ENCODE measurements at places on chromosomes 11 and 22.

DNA sequence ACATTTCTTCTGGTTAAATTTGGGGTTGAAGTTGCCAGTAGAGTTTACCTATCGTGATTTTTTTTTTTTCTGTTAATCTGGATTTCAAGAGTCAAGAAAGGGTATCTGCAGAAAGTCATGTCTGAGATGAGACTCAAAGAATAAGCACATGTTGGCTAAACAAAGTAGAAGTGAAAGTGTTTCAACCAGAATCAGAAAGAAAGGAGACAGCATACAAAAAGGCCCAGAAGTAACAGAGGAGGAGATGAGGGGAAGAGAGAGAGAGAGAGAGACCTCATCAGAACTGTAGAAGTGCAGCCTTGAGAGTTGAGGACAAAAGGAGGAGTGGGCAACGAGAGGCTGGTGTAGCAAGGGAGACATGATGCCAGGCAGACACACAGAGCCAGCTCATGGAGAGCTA lies 54.9 kb downstream of the SVIP start:
- no peak for DNase-seq

DNA sequence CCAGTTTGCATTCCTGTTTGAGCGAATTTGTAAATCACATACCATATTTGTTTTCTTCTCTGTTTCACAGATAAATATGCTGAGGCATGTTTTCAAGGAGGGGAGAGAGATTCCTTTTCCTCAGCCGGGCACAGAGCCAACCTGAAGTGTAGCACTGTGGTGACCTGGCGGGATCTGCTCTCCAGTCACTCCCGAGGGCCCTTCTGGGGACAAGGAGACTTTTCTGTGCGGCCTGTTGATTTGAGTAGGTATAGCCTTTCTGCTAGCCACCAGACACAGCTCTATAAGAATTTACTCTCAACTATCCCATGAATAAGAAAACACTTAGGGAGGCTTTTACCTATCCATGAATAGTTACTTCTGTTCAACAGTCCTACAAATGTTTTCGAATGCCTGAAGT lies 63.5 kb upstream of the FDX1 start:
- no peak for DNase-seq

GRCh38 chr11:27354359-27354965 lies 8.6 kb downstream of the CCDC34 start:
- DNase-seq, result no peak

- no peak for DNase-seq
Observed at GRCh38 chr11:18347471-18348125, 25.2 kb downstream of the GTF2H1 start.

GRCh38 chr11:78100261-78100660 lies 20.6 kb upstream of the NDUFC2 start:
- no peak for DNase-seq

DNA sequence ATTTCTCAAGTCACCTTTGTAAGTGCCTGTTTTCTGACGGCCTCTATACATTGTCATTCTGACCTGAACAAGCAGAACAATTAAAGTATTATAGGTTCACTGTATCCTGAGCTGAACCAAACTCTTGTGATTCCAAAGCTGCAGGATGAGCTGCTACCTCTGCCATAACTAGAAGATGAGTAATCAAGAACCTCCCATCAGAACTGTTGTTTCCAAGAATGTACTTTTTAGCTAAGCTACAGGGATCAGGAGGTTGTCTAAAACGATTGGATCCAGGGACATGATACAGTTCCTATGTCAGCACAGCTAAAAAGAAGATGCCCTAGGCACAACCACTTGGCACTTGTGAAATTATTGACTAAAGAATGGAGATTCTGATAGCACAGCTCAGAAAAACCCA lies 288.4 kb upstream of the CCDC90B start:
- no peak for DNase-seq

- no peak for DNase-seq
Observed at GRCh38 chr11:100791860-100792259, 104.8 kb downstream of the ARHGAP42 start.

GRCh38 chr11:133903056-133903455 lies 53.7 kb downstream of the IGSF9B start:
- DNase-seq, result no peak

- DNase-seq, result no peak
Observed at GRCh38 chr11:121723246-121723741, 270.5 kb upstream of the SORL1-AS1 start.

DNA sequence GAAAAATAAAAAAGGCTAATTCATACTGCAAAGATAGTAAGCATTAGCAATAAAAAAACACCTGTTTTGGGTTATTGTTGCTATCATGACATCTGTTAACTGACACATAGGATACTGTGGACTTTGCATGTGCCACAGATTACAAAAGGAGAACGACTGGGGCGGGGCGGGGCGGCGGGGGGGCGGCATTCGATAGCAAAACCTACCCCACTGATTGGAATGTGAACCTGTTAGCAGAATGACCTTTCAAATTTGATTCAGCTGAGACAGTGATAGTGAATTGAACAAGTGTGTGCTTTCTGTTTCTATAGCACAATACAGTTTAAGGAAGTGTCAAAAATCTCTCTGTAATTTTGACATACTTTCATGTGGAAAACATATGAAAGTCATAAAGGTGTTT lies 14.9 kb downstream of the MMP20 start:
- no peak for DNase-seq

GRCh38 chr22:20430101-20430719 lies 7.4 kb downstream of the SCARF2 start:
- DNase-seq, result no peak

DNA sequence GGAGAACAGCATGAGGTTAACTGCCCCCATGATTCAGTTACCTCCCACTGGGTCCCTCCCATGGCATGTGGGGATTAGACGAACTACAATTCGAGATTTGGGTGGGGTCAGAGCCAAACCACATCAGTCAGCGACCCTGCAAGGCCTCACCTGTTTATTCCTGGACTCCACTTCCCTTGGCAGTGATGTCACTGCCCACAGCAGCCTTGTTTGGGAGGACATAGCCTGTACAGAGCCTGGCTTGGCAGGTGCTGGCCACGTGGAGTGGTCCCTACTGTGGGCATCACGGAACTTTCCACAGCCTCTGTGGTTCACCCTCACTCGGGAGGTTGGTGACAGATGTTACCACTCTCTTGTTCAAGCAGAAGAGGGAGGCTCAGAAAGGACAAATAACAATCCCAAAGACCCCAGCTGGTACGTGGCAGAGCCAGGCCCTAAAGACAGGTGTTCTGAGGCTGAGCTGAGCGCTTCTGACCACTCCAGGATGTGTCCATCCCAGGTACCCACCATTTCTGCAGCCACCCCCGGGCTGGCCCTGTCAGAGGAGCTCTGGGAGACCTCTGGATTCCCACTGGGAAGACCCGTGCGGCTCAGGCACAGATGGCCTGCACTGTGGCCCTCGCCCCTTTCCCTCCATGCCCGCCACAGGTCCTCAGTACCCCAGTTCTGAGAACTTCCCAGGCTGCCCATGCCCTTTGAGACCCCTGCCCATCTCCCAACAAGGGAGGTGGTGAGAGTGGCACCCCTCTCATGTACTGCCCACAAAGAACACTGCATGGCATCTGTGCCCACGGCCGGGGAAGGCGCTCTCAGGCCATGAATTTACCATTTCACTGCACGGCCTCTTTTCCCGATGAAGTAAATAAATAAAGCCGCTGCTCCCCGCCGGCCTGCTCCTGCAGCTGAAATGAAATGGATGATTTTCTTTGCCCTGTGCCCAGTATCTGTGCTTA lies 605.8 kb downstream of the TBC1D22A start:
- DNase-seq, result no peak

- no peak for DNase-seq
Observed at GRCh38 chr11:27013781-27014361, 20.0 kb downstream of the FIBIN start.

DNA sequence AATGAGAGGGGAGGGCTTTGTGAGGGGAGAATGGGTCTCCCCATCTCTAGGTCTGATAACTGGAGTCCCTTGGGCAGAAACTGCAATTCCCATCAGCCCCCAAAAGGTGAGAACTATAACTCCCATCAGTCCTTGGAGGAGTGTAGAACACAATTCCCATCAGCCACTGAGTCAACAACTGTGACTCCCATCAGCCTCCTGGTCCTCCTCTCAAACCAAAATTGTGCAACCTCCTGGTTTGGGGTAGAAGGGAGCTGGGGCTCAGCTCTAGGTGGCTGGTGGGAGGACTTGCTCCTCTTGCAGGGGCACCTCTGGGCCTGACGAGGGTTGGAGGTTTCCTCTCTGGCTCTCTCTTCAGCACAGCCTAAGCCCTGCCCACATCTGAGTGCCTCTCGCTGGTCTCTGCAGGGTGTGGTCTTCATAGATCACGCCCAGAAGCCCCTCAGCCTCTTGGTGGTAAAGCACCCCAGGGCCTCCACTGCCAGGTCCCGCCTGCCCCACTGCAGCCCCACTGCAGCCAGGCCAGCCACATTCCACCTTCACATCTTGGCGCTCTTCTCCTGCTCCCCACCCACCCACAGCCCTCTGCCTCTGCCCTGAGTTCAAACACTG lies 18.5 kb downstream of the SLC22A12 start:
- no peak for DNase-seq

DNA sequence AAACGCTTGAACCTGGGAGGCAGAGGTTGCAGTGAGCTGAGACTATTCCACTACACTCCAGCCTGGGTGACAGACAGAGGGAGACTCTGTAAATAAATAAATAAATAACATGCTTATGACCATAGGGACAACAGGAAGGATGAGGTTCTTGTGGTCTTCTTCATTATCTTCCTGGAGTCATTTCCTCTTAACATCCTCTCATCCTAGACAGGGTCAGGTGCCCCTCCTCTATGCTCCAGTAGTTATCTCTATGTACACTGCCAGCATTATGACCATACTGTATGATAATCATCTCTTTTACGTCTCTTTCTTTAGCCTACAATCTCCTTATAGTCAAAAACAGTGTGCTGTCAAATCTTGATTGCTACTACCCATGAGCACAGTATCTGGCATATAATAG lies 17.7 kb downstream of the RAB30 start:
- DNase-seq, result peak; percentile 29

DNA sequence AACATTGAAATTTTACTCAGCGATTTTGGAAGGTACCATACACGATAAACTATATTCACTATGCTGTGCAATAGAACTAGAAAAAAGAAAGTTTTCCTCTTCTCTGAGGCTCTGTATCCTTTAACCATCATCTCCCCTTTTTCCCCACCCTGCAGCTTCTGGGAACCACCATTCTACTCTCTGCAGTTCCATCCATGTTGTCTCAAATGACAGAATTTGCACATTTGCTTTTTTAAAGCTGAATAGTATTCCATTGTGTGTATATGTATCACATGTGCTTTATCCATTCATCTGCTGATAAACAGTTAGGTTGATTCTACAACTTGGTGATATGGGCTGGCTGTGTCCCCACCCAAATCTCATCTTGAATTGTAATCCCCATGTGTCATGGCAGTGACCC lies 21.2 kb downstream of the TMEM123 start:
- no peak for DNase-seq

DNA sequence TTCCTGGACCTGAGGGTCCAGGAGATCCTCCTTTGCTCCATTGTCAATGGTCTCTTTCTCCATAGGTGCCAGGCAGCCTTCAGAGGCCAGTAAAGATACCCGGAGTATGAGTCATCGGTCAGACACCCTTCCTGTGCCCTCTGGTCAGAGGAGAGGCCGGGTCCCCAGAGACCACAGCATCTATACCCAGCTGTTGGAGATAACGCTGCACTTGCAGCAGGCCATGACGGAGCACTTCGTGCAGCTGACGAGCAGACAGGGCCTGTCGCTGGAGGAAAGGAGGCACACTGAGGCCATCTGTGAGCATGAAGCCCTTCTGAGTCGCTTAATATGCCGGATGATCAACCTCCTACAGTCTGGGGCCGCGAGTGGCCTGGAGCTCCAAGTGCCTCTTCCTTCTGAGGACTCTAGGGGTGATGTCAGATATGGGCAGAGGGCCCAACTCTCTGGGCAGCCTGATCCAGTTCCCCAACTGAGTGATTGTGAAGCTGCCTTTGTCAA lies at the start of gene ACCSL:
Gene ACCSL (plus strand): TSS at position 51 of the 501 bp plus-strand sequence. CDS start 56 bp downstream, at position 107.
- DNase-seq, result no peak

GRCh38 chr11:45062974-45063635 lies 83.3 kb upstream of the PRDM11 start:
- no peak for DNase-seq

GRCh38 chr11:104704146-104704830 lies 194.0 kb downstream of the CASP12 start:
- DNase-seq, result no peak

- no peak for DNase-seq
Observed at GRCh38 chr22:23267226-23268043, 87.1 kb downstream of the BCR start.

- no peak for DNase-seq
Observed at GRCh38 chr11:124801014-124801413, 808 bp upstream of the MSANTD2 start.

GRCh38 chr22:44876921-44877320 lies 124.5 kb downstream of the ARHGAP8 start:
- no peak for DNase-seq

GRCh38 chr11:3989921-3990290 lies 104.7 kb upstream of the RRM1 start:
- DNase-seq, result no peak

DNA sequence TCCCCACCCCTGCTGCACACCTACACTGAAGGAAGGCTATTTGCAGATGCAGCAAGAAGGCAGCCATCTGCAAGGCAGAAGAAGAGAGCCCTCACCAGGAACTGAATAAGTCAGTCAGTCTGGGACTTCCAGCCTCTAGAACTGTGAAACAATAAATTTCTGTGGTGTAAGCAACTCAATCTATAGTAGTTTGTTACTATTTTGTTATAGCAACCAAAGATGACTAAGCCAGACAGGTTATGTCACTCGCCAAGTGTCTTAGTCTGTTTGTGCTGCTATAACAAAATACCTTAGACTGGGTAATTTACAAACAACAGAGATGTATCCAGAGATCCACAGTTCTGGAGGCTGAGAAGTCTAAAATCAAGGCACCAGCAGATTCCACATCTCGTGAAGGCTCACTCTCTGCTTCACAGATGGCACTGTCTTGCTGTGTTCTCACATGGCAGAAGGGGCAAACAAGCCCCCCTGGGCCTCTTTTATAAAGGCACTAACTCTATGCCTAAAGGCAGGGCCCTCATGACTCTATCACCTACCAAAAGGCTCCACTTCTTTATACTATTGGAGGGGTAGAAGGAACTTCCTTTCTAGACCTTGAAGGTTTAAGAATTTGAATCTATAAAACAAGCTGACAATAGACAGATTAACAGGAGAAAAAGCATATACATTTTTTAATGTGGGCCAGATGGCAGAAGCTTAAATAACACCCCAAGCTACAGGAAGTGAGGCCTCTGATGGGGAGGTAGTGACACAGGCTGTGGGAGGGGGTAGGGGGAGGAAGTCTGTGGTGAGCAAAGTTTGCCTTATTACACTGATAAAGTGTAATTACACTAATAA lies 12.3 kb downstream of the APOL6 start:
- peak; percentile 78 for DNase-seq

DNA sequence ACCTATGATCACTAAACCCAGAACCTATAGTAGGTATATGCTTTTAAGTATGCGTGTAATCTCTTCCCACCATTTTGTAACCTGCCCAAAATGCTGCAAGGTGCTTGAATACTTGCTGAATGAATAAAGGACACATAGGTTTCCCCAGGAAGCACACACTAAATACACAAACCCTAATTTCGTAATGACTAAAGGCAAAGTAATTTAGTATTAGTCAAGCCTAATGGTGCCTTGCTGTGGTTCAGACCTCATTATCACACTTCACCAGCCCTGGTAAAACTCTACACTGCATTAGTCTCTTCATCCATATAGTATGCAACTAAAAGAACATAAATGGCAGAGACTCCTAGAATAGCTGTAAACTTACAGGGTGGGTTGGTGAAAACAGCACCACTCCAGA lies 289.0 kb upstream of the PITPNB start:
- no peak for DNase-seq

All from CD4-positive, alpha-beta T cell treated with Interleukin-15 for 1 hour (primary cell).